ENCODE measurements at places on chromosomes 4 and X. TPM values are rescaled to one million over a fixed set of nuclear protein-coding genes. Genes with fewer than 3 reads are reported as not detected.

VGLL1 gene
- total RNA-seq, result not detected

DTHD1 gene
- total RNA-seq, result not detected

CWH43 gene
- total RNA-seq, result not detected

NIPAL1 gene
- total RNA-seq, result 0.80 TPM

AKAP17A gene
- total RNA-seq, result 18.1 TPM

ADGRG2 gene
- total RNA-seq, result not detected

HSFX3 gene
- not detected for total RNA-seq

Measured in thoracic aorta endothelial cell (primary cell).